ENCODE measurements at places on chromosomes 11 and 22.

DNA sequence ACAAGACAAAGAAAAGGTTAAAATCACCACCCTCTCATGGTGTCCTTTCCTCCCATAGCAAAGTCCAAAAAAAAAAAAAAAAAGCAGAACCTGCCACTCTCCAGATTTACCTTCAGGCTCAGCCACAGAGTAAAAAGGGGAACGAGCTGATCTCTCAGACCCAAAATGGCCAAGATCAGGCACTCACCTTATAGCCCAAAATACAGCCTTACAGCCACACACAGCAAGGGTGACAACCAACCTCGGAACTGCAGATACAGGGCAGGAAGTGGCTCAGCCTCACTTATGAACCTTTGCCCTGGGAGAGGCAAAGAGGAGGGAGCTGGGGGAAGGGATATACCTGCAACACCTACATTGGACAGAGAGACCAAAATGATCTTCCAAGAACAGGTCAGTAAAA, 4.5 kb downstream of the FHIP1B start:
- no peak for DNase-seq

- DNase-seq: no peak
These were observed 35.6 kb downstream of the RTL6 start for GRCh38 chr22:44462246-44463010.

DNA sequence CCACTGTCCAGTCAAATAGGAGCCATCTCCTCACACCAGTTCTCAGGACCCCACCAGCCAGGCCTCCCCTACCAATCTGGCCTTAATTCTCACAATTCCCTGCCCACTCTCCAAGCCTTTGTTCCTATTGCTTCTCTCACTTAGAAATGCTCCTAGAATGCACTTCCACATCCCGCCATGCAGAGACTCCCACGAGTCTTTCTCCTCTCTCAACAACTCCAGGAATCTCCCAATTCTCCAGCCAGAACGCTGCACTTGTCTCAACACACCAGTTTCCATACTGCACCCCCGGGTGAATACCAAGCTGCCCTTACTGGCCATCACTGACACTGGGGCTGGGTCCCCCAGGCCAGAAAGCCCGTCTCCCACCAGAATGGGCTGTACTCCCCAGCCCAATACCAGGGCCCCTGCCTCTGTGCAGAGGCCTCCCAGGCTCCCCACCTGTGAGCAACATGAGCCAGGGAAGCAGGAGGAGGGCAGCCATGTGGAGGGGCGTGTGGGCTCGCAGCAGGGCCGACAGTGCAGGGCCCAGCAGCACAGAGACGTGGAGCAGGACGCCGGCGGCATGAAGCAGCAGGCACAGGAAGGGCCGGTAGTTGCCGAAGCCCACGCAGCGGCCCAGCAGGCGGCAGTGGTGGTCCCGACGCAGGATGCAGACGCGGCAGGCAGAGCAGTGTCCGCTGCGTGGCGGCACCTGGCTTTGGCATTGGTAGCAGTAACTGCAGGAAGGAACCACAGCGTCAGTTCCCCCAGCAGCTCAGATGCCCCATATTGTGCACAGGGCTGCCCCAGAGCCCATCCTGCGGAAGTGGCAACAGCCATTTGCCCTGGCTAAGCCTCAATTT, 2.4 kb downstream of the ZDHHC24 start:
- peak; percentile 63 for DNase-seq

DNA sequence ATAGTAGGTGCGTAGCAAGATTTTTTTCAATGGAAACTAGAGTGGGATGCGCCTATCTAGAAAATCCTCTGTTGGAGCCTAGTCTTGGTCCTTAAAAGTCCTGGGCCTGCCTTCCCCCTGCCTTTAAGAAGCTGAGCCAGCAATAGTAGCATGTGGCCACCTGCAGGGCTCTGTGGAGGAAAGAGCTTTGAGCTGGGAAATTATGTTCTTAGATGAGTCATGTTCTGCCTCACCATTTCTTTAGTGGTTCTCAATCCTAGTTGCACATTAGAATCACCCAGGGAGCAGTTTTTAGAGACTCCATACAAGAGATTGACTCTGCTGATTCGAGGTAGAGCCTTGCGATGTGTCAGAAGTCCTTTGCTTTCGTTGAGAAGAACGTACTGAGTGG, 133.5 kb downstream of the COMMD9 start:
- DNase-seq: peak; percentile 70

DNA sequence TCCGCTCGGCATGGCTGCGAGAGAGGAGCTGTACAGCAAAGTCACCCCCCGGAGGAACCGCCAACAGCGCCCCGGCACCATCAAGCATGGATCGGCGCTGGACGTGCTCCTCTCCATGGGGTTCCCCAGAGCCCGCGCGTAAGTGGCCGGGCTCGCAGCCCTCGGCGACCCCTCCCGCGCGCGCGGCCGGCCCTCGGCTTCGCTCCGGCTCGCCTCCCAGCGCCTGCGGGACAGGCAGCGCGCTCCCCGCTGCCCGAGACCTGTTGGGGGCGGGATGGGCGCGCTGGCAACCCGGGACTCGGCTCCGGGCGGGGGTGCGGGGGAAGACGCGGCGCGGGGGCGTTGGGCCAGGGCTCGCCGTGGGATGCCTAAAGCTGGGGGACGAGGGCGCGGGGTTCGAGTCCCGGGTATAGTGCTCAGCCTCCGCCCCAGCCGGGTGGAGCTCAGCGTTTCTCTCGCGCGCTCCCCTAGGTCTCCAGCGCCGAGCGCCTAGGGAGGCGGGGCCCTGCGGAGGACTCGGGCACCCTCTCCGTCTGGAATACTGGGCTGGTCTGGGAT, 630 bp downstream of the UBASH3B start:
- DNase-seq: peak; percentile 64

GRCh38 chr11:44613153-44613552, 47.7 kb downstream of the CD82 start:
- DNase-seq: no peak

- DNase-seq: no peak
These were observed 31.3 kb downstream of the CTNND1 start for GRCh38 chr11:57792870-57793269.

DNA sequence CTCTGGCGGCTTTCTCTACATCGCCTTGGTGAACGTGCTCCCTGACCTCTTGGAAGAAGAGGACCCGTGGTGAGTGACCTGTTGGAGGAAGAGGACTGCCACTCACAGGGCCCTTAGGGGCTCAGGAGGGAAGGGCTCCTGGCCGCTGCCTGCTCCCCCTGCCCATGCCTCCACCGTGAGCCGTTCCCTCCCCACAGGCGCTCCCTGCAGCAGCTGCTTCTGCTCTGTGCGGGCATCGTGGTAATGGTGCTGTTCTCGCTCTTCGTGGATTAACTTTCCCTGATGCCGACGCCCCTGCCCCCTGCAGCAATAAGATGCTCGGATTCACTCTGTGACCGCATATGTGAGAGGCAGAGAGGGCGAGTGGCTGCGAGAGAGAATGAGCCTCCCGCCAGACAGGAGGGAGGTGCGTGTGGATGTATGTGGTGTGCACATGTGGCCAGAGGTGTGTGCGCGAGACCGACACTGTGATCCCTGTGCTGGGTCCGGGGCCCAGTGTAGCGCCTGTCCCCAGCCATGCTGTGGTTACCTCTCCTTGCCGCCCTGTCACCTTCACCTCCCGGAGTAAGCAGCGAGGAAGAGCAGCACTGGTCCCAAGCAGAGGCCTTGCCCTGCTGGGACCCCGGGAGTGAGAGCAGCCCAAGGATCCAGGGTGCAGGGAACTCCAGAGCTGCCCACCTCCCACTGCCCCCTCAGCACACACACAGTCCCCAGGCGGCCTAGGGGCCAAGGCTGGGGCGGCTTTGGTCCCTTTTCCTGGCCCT, 6.9 kb downstream of the SLC39A13 start:
- no peak for DNase-seq

- DNase-seq: no peak
These were observed 37.6 kb downstream of the MAP6 start for GRCh38 chr11:75631086-75631730.

GRCh38 chr11:100870138-100870537, 183.1 kb downstream of the ARHGAP42 start:
- no peak for DNase-seq

DNA sequence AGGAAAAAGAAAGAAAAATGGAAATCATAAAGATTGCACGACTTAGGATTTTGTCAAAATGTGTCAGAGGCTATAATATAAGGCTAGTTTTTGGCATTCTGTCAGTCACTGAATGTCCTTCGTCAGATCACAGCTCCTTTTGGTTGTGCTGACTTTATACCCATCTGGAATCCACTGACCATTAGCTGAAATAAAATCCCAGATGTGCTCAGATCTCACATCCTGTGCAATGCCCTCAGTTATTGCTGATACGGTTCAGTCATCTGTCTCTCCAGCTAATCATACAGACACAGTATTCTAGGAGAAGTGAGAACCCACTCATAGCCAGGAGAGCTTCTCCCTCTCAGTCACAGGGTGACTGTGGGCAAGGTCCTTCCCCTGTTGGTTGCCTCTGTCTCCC, 11.5 kb downstream of the CD44 start:
- no peak for DNase-seq

DNA sequence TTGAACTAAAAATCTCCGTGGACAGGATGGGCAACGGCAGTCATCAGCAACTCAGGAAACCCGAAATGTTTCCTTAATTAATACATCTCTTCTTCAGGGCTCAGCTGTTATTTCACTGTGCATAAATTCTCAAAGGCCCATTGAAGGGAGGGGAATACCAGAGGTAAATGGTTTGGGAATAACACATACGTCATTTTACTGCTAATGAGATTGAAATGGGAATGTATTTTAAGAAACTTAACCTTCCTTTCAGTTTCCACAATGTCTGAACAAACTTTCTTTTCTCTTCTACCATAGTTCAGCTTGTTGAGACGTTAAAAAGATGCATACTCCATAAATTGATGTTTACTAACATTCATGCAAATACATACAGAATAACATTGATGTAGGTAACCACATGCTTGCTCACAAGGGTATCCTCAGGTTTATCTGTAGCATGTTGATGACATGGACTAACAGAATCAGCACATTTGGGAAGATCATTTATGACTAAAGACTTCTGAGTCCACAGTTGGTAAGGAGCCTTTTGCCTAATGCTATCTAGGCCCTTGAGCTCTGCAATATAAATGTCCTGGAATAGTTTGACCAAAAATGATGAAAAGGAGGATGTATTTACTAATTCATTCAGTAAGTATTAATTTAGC, 7.7 kb upstream of the PRRG4 start:
- DNase-seq: no peak

GRCh38 chr11:126797457-126798169, 203.0 kb downstream of the KIRREL3 start:
- DNase-seq: no peak

DNA sequence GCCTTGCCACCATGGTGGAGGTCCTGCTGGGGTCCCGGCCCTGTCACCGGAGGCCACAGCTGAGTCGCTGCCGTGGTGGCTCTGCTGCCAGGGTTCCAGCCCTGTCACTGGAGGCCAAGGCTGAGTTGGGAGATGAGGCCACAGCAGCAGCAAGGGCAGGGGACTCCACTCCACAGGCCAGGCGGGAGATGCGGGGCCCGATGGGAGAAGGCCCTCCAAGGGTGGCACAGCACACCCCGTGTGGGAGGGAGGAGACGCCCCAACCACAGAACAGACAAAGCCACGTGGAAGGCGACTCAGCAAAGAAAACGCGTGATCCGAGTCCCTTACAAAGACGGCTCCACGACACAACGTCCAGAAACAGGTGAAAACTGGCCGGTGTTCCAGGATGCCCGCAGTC, 159.3 kb downstream of the BRD1 start:
- no peak for DNase-seq

DNA sequence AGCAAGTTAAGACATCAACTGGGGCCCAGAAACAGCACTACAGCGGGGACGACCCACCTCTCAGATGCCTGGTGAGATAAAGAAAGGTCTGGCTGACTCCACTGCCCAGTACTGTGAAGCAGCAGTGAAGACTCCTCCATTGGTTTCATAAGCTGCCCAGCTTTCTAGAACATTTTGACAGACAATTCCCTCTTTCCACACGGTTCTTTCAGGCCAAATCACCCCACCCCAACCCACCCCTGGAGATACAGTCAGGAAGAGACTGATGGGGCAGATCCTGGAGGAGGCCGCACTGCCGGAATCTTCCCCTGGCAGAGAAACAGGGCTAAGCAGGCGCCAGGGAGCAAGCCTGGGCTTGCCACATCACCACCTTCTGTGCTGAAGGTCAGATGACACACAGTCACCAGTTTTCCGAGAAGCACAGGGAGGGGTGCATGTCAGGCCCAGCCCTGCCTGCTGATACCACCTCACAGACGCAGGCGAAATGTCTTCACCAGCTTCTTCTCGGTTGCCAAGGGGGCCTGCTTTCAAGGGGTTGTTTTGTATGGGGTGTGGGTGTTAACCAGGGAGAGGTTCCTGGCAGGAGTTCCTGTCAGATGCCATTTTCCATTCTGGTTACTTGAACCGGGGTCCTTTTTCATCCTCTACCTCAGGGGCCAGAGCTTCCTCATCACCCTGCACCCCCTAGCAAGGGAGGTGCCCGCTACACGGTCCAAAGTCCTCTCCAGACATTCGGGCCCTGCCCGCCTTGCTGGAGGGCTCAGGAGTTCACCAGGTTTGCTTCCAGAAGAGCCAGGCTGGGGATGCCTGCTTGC, 1.4 kb upstream of the NEAT1 start:
- DNase-seq: peak; percentile 98

DNA sequence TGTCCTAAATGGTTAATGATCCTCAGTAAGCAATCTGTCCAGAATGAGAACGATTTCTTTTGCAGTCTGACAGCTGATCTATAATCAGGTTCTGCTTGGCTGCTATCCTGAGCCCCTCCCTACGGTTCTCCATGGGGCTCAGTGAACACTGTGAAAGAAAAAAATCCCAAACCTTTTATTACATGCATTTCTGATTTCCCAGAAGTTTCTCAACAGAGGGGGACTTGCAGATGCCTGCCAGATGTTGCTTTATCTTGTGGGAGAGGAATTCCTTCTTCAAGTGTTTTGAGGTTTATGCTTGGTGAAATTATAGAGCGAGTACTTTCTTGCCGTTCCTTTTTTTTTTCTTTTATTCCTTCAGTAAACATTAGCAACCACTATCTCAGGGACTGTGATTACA, 531.9 kb upstream of the ISX start:
- DNase-seq: no peak

DNA sequence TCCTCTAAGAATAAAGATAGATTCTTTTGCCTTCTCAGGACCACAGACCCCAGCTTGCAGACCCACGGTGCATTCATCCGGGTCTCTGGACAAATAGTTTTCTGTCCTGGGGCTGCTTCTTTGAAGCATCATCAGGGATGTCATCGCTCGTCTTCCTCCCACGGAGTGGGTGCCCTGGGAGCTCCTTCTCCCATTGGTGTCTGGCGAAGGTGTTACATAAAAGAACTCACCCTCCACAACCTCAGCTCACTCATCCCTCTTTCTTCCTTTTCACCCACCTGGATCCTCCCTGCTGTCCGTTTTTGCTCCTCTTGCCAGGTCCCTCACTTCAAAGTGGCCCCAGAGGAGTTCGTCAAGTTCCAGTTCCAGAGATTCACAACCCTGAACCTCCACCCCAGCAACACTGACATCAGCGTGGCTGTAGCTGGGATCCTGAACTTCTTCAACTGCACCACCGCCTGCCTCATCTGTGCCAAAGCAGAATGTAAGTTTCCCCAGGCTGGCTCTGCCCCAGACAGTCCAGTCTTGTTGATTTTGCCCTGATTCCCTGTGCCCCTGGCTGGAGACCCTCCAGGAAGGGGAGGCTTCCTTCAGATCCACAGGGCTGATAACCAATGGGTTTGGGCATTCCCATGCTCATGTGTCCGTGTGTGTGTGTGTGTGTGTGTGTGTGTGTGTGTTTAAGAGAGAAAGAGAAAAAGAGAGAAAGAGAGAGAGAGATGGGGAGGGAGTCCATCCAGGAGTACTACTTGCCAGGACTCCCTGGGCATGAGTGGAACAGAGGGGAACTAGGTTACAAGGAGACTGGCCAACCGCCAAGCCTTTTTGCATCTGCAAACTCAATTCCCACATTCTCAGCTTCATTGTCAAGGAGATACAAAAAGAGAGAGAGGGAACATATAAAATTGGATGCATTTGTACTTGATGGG, 204.2 kb upstream of the TBCEL start:
- no peak for DNase-seq

GRCh38 chr11:40133498-40133897, 1326.0 kb downstream of the LRRC4C start:
- DNase-seq: no peak

All from fibroblast of skin of abdomen (primary cell).